T-helper 9 cell (primary cell): ENCODE measurements at places on chromosomes 3 and 15.

- no peak for DNase-seq
Observed at GRCh38 chr15:29613951-29614382, 208.3 kb downstream of the TJP1 start.

DNA sequence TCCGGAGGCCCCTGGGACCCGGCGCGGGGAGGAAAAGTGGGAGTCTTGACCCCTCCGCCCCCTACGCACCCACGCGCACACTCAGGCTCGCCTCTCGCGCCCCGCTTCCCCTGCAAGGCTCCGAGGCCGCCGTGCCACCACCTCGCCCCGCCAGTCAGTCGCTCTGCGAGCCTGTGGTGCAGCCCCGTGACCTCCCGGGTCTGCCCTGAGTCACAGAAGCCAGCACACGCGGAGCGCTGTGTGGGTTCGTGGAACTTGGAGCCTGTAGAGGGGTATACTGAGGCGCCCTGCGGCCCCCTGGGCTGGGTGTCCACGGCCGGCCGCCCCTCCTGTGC, 380 bp upstream of the ALS2CL start:
- DNase-seq: no peak

DNA sequence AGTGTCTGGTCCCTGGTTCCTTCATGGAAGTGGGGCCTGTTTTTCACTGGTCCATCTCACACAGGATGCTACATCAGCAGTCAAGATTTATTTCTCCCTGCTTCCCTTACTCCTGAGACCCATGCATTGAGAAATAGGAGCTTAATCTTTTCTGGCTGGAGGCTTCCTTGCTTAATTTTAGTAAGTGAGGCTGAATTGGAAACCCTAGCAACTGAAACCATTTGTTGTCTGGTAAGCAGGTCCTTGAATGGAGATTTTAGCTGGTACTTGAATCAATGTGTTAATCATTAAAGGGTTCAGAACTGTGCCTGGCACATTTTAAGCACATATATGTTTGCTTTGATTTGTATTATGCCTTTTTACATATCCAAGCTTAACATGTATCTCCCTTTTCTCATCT, 20.2 kb upstream of the MEF2A start:
- DNase-seq: no peak

DNA sequence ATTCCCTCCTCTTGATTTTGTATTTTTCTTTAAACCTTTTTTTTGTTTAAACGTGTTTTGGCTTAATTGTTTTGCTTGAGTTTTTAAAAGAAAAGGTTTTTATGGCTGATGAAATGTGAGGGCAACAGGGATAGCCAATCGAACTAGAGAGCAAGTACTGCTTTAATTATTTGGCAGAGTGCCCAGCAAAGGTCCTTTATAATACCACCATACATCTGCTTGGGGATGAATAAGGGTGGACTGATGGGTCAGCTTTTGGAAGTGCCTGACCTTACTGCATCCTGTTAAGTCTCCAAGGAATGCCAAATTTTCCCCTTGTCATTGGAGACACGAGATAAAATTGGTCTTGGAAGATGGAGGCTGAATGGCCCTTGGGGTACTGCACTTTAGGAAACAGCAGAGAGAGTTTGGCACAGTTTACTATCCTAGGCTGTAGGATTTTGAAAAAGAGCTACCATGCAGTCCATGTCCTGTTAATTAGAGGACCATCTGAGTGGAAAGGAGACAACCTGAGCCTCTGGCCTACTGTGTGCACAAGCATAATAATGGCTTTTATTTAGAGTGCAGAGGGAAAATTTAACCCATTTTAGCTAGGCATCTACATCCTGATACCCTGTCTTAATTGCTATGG, 19.8 kb upstream of the MTHFS start:
- no peak for DNase-seq

DNA sequence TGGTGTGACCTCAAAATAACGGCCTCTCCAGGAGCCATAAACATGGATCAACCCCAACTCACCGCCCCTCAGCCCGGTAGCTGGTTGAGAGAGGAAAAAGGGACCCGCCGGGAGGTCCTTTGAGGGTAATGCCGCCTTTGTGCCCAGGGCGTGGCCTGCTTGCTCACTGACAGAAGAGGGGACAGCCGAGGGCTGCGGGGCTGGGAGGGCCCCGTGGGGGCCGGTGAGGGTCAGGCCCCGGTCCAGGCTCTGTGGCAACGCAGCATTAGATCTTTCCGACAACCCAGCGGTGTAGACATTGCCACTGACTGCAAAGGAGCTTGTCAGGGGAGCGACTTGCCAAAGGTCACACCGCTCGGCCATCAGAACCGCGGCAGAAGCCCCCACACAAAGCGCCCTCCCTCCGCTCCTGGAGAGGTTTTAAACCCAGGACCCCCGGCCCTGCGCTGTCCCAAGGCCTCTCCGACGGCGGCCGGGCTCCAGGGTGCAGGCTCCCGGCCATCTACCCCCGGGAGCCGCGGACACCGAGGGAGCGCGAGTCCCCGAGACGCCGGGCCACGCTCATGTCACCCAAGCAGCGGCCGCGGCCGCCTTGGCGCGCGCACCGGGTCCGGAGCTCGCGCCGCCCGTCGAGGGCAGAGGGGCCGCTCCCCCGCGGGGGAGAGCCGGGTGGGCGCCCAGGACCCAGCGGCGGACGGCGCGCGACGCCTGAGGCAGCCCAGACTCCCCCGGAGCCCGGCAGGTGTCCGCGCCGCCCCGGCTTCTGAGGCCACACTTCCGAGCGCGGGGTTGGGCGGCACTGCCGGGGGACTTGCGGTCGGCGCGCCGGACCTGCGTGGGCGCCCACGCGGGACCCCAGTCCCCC, 975 bp downstream of the PCSK6 start:
- no peak for DNase-seq

DNA sequence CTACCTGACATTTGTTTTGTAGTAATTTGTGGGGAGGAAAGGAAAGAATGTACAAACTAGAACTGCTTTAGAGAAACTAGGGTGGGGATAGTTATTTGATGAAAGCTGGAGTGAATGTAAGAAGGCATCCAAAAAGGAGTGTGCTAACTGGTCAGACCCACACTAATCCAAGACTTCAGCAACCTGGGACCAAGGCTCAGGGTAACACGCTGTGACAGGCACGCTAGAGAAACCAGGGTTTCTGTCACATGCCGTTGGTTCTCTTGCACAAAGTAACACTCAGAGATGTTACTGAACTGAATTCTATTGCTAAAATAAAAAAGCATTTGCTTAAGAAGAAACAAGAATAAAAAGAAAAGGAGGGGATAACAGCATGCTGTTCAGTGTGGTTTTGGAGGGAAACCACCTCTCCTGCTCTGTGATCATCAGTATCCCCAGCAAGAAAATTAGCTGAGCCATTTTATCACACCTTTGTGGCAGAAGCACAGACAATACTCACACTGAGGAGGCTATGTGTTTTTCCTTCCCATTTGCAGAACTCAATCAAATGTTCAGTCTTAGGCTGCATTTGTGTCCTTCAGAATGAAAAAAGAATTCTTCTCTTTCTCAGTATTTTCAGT, 2.8 kb upstream of the CCDC80 start:
- no peak for DNase-seq

- no peak for DNase-seq
Observed at GRCh38 chr3:89925976-89926375, 818.6 kb downstream of the EPHA3 start.

DNA sequence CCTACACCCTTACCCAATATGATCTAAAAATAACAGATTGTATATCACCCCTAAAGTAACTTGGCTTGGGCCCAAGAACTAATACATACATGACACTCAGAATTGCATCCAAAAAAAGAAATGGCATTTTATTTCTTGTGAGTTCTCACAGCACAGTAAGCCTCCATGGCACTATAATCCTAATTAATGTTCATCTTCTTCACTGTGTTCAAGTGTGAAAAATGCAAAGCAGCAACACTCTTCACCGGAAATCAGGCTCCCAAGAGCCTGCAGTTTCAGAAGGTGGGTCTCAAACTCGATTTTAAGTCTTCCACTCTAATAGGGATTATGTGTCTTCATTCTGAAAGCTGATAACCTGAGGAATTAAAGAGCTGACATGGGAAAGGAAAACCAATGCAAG, 142.8 kb upstream of the TSC22D2 start:
- no peak for DNase-seq
